SK-MEL-5 (cell line): ENCODE measurements at places on chromosomes 4 and X.
A peak's percentile ranks its signal among the peaks of the same experiment; 100 is the strongest.

GRCh38 chrX:40120838-40121580 lies 23.3 kb upstream of the BCOR start:
- no peak for DNase-seq

DNA sequence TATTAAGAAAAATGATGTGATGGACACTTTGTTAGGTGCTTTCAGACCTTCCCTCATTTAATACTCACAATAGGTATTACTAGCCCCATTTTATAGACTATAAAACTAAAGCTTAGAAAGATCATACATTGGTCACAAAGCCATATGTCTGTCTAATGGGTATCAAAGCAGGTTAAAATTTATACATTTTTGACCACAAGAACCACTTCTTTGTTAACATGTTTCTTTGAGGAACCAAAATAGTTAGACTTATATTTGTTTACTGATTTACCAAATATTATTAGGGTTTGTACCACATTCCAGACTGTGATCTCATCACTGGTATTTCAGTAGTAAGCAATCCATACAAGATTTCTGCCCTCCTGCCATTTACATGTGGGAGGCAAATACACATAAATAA lies 363.3 kb downstream of the NAF1 start:
- DNase-seq, result no peak

DNA sequence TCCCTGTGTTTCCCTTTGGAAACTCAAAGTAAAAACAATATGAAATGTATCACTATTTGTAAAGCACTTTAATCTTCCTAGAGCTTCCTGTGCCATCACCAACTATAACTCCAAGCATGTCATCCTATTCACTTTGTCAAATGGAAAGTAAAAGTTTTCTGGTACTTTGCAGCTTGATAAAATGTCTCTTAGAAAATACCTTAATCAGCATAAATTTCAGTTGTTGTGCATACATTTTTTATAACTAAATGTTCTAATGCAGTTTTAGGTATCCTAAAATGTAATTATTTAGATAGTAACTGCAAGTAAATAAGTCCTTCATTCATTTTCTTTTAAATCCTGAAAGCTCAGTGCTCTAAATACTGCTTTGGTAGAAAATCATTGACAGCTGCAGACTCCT lies 558.7 kb downstream of the GRID2 start:
- DNase-seq, result no peak

DNA sequence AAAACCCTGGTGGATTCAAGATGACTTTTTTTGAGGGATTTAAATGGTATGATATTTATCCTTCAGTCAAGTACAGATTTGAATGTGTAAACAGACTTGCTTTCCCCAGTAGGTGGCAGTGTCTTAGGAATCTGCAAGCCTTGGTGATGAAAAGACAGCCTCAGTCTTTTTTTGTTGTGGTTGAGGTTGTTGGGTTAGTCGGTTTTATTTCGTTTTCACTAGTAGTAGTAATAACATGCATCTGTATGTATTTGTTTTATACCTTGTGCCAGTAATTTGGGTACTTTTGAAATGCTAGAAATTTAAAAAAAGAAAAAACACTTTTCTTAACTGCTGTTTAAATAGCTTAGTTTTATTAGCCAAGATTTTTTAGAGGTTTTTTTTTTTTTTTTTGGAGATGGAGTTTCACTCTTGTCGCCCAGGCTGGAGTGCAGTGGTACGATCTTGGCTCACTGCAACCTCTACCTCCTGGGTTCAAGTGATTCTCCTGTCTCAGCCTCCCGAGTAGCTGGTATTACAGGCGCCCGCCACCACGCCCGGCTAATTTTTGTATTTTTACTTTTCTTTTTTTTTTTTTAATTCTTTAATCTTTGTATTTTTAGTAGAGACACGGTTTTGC lies 39.2 kb downstream of the COPS4 start:
- peak; percentile 82 for DNase-seq

DNA sequence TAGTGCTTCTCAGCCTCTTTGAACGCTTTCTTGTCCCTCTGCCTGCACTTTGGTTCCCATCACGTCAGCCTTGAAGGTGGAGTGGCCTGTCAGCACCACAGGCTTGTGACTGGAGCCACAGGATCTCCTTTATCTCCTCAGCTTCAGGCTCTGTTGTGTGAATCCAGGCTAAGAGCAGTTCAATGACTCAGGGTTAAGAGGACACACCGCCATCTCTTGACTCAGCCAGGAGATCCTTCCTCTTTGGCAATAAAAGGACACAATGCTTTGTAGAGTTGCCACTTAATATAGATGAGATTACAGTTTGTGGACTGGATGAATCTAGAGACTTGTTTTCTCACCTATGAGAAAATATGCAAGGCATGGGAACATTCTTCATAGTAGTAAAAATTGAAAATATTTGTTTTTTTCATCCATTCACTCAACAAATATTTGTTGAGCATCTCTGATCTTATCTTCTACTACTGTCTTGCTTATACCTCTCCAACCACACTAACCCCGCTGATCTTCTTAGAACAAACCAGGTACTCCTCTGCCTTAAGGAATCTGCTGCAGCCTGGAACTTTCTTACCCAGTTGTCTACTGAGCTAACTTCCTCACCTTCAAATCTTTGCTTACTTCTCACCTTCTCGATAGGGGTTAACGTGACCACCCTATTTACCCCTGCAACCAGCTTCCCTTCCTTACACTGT lies 62.3 kb downstream of the UCHL1 start:
- DNase-seq, result peak; percentile 57

- no peak for DNase-seq
These were observed 128.0 kb downstream of the ARHGEF9 start for GRCh38 chrX:63656871-63657580.

DNA sequence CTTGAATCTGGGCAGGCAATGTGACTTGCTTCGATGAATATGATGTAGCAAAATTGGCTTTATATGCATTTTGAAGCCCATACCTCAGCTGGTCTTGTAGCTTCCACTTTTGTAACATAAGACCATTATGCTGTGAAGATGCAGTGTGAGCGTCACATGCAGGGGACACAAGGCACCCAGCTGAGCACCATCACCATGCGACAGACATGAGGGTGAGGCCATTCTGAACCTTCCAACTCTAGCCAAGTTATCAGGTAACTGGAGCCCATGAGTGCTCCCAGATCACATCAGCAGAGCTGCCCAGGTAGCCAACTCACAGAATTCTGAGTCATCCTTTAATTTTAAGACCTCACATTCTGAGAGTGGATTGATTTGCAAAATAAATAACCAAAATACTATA lies 705.9 kb downstream of the FSTL5 start:
- DNase-seq, result peak; percentile 14

DNA sequence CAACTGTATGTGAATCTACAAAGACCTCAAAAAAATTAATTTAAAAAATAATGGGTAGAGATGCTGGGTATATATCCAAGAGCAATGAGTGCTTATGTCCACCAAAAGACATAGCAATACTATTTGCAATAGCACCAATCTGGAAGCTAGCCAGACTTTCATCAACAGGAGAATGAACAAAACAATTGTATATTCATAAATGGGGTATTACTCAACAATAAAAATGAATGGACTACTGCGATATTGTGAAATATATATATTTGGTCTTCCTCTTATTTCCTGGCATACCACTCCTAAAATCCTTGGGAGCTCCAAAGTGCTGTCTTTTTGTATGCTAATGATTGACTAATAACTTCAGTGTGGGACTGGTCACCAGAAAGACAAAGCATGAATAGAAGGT lies 77.5 kb downstream of the MSN start:
- DNase-seq, result peak; percentile 64

DNA sequence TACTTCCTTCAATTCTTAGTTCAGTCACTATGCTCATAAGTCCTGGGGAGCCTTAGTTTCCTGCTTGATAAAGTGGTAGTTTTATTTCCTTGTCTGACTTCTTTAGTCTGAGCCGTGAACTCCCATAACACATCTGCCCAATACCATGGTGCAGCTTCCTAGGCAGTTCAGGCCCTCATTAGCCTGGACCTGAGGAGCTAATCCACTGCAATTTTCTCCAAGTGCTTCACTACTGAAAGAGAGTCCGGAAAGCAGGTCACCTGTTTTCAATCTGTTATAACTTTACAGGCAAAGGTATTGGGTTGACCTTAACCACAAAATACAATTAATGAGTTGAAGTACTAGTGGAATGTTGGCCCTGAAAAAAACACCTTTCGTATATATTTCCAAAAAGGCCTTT lies 245.4 kb upstream of the BOD1L1 start:
- no peak for DNase-seq

DNA sequence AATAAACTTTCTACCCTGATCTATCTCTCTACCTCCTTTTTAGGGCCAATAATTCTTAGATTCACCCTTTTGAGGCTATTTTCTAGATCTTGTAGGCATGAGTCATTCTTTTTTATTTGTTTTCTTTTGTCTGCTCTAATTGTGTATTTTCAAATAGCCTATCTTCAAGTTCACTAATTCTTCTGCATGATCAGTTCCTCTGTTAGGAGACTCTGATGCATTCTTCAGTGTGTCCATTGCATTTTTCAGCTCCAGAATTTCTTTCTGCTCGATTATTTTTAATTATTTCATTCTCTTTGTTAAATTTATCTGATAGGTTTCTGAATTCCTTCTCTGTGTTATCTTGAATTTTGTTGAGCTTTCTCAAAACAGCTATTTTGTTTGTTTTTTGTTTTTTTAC lies 11.3 kb downstream of the CXorf58 start:
- DNase-seq, result no peak

- no peak for DNase-seq
These were observed 407 bp downstream of the IL13RA1 start for GRCh38 chrX:118727686-118728339.

GRCh38 chr4:123449780-123450179 lies 53.2 kb downstream of the SPRY1 start:
- DNase-seq, result peak; percentile 92

DNA sequence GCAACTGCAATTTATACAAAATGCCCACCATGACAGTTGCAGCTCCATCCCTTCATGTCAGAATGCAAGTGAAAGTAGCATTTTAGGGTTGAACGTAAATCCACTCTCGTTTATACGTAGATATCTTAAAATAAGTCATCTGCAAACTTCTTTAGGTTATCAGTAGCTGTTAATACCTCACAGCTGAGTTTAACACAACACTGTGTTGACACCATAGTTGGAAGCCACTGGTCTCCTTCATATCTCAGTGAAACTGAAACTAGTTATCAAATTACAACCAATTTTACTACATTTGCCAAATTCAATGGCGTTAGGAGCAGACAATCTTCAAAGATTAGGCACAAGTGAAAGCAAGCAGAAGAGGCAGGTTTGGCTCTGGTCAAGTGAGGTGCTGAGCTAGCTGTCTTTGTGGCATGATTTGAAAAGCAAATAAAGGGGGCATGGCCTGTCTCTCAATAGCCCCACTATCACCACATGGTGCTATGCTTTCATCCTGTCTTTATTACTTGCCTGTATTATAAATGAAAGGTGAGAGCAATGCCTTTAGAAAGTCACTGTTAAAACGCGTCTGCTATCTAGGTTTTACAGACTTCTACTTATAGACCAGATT lies 12.3 kb downstream of the PPP3CA start:
- DNase-seq, result no peak

GRCh38 chrX:50202539-50202938 lies 1.7 kb upstream of the AKAP4 start:
- no peak for DNase-seq

GRCh38 chr4:42398171-42398870 lies 1.0 kb downstream of the SHISA3 start:
- DNase-seq, result no peak

GRCh38 chr4:153489856-153490558 lies 23.8 kb downstream of the TMEM131L start:
- DNase-seq, result no peak
